ENCODE measurements at places on chromosomes 1 and 21. TPM values are rescaled to one million over a fixed set of nuclear protein-coding genes. Genes with fewer than 3 reads are reported as not detected.

Gene CYP4A22
- total RNA-seq = not detected

Gene GRIK3
- not detected for total RNA-seq

Gene GPR37L1
- total RNA-seq = not detected

Gene RGS13
- total RNA-seq = not detected

Gene FASLG
- 9.0 TPM for total RNA-seq

Gene CFAP57
- 0.76 TPM for total RNA-seq

Gene DENND1B
- total RNA-seq = 17.7 TPM

Gene LPAR3
- 0.24 TPM for total RNA-seq

All from activated T-cell treated with anti-CD3 and anti-CD28 coated beads, Interleukin-2, amount 50 U/mL, for 72 hours (primary cell).